ENCODE measurements at places on chromosomes 1 and 21.

GRCh38 chr21:33244082-33244778 is 14.5 kb downstream of the IFNAR2 start:
- no peak for DNase-seq

- DNase-seq = no peak
Measured at GRCh38 chr1:25872713-25873112, 2.8 kb downstream of the PAQR7 start.

DNA sequence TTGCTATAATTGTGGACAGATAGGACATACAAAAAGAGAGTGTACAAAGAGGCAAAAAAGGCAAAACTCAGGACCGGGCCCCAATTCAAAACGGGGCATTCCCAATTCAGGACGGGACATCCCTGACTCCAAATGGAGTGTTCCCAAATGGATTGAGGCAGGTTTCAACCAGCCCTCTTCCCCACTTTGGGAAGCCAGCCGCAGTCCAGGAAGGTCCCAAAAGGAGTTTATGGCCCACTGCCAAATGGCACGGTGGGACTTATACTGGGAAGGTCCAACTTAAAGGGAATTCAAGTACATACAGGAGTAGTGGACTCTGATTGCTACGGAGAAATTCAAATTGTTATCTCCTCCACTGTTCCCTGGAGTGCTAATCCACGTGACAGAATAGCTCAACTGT is 3.5 kb upstream of the ZNF669 start:
- no peak for DNase-seq

- DNase-seq = no peak
Measured at GRCh38 chr1:22887491-22887890, 85.2 kb downstream of the LACTBL1 start.

DNA sequence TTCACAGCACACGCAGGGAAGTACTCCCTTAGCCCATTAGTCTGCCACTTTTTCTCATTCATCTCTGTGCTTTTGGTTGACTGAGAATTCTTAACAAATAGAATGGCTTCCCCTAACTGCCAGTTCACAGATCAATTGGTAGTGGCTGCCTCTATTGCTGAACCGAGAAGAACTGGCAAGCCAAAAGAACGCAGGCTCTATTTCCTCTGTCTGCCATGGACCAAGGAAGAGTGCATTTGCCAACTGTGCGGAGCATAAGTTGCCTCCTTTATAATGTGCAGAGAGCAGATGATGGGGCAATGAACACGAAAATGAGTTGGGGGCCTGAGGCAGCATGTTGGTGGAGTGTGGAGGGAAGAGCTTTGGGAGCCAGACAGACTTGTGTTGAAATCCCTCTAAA is 483.1 kb upstream of the CAMK1G start:
- DNase-seq = no peak

- DNase-seq = no peak
Measured at GRCh38 chr1:7225711-7226505, 440.7 kb downstream of the CAMTA1 start.

DNA sequence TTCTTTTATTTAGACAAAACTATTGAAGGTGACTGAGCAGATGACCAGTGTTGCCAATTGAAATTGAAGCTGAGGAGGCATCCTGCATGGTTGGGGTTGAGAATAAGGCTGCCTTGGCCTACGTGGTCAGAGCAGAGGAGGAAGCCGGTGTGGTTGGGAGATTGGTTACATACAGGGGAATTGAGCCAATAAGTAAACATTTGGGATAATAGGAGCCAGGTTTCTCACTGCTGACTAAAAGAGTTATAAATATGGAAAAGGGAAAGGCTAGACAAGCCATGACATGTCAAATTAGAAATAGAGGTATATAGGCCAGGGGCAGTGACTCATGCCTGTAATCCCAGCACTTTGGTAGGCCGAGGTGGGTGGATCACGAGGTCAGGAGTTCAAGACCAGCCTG is 15.8 kb downstream of the SNX7 start:
- DNase-seq = no peak

GRCh38 chr1:19035377-19036040 is 79.0 kb upstream of the IFFO2 start:
- DNase-seq = no peak

DNA sequence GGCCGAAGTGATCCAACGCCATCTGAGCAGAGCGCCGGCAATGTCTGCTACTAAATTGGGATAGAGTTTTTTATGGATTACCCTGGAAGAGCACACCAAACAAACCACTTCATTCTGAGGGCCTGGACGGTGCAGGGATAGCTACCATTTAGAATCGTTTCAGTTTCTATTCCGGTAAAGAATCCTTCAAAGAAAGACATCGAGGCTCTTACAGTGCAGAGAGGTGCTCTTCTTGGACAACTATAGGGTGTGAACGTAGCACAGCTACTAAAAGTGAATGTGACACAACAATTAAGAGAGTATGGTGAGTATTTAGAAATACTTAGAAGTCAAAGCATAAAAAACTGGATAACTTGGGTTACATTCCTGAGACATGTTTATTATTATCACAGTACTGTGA is 16.1 kb downstream of the HIVEP3 start:
- no peak for DNase-seq

DNA sequence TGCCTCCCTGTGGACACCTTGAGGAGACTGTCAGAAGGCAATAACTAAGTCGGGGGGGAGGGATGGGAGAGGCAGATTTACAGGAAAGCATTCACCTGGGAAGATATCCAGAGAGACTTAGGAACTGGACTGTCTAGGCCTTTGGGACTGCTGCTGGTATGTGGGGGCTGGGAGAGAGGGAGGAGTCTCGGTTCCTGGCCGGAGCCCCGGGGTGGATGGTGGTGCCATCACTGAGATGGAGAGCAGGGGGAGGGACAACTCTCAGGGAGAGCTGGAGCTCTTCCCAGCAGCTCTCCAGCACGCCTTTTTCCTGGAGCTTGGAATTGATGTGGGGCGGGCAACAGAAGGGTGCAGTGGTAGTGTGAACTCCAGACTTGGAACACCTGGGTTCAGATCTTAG is 22.1 kb downstream of the PTPRF start:
- DNase-seq = no peak

- DNase-seq = no peak
Measured at GRCh38 chr1:21946836-21947587, 9.9 kb upstream of the HSPG2 start.

- no peak for DNase-seq
Measured at GRCh38 chr1:178323067-178323466, 173.7 kb downstream of the CLEC20A start.

GRCh38 chr1:169468982-169469381 is 16.8 kb downstream of the SLC19A2 start:
- DNase-seq = no peak

DNA sequence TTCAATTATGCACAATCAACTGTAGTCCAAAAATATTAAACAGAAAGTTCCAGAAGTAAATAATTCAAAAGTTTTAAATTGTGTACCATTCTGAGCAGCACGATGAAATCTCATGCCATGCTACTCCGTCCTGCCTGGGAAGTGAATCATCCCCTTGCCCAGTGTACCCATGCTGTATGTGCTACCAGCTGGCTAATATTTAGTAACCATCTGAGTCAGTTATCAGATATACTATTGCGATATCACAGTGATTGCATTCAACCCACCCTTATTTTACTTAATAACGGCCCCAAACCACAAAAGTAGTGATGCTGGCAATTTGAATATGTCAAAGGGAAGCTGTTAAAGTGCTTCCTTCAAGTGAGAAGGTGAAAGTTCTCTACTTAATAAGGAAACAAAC is 56.2 kb downstream of the EVI5 start:
- DNase-seq = no peak

- DNase-seq = no peak
Measured at GRCh38 chr1:60527567-60527966, 454.0 kb upstream of the C1orf87 start.

DNA sequence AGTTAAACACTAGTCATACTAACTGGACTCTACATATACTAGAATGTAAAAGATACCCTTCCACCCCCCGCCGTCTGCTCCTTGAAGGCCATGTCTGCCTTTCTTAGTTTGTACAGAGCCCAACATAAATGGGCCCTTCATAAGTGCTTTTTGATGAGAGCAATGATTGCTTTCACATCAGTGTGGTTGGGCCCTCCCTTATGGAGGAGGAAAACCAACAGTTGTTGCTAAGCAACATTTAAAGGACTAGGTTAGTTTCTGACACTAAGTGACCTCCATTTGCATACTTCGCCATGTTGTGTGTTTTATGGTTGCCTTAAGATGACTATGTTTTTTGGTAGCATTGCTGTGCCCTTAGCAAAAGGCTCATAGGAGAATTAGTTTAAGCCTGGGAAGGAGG is 182.0 kb upstream of the SGIP1 start:
- no peak for DNase-seq

DNA sequence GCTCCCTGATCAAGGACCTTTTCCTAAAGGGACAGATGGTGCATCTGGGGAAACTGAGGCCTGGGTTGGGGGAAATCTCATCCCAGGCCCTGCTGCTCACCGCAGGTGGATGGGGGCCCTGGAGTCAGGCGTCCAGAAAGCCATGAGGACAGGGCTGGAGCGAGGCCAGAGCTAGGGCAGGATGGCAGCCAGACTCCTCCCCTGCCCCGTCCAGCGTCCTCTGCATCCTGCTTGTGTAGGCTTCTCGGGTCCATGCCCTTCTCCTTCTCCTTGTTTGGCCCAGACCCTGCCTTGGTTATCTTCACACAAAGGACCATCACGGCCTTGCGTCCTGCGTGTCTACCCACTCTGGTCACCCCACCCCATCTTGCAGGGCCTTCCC is 43.0 kb downstream of the TRIM11 start:
- peak; percentile 44 for DNase-seq

- no peak for DNase-seq
Measured at GRCh38 chr1:156814571-156815260, 1.9 kb downstream of the SH2D2A start.

DNA sequence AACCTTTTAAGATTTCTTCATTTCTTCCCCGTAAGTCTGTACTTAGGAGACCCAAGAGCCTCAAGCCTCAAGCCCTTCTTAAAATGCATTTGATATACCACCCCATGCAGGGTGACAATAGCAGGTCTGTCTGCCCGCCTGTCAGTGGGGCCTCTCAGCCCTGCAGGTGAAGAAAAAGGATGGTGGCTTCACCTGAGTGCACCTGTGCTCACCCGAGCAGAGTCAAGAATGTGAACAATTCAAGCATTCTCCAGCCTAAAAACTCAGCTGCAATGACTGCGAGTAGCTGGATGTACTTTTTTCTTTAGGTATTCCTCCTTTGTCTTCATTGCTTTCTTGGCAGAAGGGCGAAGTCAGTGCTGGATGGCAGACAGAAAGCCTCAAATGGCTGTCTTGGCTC is 203.3 kb downstream of the LMX1A start:
- no peak for DNase-seq

DNA sequence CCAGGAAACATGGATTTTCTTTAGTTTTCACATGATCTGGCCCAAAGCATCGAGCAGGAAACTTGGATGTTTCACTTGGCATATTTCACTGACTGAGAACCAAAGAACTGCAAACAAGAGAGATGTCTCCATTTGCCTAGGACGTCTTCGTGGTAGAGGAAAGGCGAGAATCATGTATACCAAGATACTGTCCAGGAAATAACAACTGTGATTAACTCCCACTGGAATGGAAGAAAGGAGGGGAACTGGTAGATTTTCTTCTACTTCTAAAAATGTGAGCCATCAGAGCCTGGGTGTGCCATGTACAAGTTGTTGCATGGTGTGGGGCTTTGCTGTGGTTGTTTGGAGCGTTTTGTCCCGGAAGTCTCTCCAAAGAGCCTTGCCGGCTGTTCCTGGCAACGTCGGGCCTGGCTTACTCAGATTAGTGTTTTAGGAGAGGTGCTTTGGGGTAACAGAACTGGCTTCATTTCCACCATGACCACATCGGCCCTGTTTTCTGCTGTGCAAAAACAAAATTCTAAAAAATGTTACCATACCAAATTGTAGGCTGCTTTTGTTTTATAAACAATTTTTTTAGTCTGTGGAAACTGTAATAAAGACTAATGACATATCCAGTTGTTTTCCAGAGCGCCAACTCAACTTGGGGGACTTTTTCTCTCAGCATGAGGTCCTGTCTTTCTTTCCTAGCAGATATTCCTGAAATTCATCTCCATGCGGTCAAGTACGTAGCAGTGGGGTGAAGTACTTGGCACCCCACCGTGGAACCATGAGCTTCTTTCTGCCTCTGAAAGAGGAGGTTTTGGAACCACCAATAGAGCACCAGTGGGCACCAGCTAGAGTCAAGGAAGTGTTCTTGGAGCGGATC is 118.3 kb downstream of the TM2D1 start:
- DNase-seq = peak; percentile 92

DNA sequence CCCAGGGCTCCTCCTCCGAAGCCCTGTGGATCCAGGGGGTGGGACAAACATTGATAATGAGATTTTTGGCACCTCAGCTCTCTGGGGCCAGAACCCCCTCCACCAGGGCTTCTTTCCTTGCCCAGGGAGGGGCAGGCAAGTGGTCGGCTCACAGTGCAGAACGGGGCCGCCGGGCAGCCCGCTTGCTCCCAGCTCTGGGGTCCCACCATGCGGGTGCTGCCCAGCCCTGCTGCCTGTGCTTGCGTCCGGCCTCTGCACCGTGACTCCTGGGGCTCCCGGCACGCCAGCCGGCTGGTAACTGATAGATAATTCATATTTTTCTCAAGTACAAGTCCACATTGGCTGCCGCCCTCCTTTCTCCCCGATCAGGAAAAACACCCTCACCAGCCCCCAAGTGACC is 42.0 kb upstream of the CCDC27 start:
- no peak for DNase-seq

DNA sequence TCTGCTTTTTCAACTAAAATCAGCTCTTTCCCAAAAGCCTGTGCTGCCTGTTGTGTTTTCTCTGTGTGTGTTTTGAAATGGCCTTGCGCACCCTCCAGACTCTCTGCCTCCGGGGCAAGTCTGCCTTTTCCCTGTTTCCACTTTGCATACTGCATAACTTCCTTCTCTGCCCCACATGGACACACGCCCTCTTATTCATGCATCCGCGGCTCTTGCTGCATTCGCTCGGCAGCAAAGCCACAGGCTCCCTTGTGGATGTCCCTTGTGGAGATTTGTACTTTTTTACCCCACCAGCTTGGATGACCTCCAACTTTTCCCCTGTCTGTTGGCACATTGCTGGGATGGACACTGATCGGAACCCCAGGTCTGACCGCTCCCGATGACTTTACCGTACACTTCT is 147.6 kb downstream of the ADSS2 start:
- DNase-seq = no peak

- DNase-seq = no peak
Measured at GRCh38 chr1:151839457-151840403, at the start of gene C2CD4D. Gene C2CD4D (minus strand): TSS chr1:151839820. CDS start chr1:151838989, 831 bp downstream.

GRCh38 chr1:38121231-38121680 is 74.7 kb upstream of the POU3F1 start:
- no peak for DNase-seq

DNA sequence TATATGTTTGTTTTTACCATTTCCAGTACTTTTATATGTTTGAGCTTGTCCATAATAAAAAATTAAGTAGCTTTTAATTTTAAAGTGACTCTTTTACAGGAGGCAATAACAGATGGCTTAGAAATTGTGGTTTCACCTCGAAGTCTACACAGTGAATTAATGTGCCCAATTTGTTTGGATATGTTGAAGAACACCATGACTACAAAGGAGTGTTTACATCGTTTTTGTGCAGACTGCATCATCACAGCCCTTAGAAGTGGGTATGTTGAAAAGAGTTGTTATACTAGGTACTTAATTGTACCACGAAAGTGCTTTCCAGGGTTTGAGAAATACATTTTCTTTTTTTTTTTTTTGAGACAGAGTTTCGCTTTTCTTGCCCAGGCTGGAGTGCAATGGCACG is 46.1 kb downstream of the RNF2 start:
- no peak for DNase-seq

Data from suprapubic skin (tissue), 4 donors.